Activated CD4-positive, CD25-positive, alpha-beta regulatory T cell treated with anti-CD3 and anti-CD28 coated beads, Interleukin-2, amount 50 U/mL, for 72 hours (primary cell): ENCODE measurements at places on chromosomes 1 and 21.

GRCh38 chr1:117695796-117696490 lies 90.1 kb downstream of the TENT5C start:
- DNase-seq: no peak

- DNase-seq: no peak
Measured at GRCh38 chr1:218217040-218217439, 68.1 kb upstream of the RRP15 start.

DNA sequence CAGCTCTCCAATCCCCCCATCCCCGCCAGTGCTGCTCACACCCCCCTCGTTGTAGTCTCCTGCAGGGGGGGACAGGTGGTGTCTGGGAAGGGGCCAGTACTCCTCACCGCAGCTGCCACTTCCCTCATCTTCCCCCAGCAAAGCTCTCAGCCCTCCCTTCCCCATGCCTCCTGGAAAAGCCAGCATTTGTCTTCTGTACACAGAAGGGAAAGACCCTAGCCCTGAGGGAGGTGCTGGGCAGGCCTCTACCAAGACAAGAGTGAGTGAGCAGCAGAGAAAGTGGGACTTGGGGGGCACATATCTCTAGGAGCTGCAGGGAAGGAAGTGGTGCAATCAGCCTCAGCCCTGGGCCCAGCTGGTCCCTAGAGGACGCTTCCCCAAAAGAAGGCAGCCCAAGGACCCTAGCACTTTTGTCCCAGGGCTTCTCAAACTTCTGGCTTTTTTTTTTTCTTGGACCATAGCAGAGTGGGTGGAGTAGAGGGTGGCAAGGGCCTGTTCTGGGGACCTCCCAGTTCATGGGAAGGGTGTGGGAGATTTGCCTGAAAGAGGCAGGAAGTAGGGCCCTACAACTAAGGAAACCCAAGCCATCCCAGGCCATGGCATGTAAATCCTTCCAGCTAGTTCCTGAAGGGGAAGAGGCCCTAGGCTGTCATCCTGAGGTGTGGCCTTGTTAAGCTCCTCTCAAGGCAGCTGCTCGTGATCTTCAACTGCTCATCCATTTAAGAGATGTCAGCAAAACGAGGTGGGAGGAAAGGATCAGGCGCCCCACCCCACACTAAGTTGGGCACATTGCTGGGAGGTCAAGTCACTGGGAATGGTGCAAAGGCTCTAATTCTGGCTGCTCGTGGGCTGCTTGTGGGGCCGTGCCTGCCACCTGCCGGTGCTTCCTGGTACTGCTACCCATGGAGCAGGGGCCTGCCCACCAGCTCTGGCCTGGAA lies 12.6 kb downstream of the ZC3H12A start:
- peak; percentile 88 for DNase-seq

GRCh38 chr1:86594284-86594770 lies 47.4 kb downstream of the CLCA4 start:
- no peak for DNase-seq

GRCh38 chr21:42093991-42094421 lies 22.9 kb downstream of the UMODL1 start:
- no peak for DNase-seq

DNA sequence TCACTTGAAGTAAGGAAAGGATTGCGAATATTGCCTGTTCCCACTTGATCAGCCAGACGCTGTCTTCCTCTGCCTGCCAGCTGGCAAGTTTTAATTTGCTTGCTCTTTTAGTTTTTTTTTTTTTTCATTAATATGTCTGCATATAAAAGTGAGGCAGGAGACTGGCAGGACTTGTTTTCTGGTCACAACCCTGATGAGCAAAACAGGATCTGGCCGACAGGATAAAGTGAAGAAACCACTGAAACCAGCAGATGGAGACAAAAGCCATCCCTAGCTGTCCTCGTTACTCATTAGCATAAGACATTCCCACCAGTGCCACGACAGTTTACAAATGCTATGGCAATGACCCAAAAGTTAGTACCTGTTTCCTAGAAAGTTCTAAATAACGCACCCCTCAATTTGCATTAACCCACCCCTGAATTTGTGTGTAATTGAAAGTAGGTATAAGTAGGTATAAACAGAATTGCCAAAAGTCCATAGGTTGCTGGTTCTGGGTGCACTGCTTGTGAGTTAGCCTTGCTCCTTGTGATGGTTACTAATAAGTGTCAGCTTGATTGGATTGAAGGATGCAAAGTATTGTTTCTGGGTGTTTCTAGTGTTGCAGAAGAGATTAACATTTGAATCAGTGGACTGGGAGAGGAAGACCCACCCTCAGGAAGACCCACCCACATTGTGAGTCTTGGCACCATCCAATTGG lies 60.8 kb downstream of the ZNF684 start:
- no peak for DNase-seq

GRCh38 chr21:39441502-39442475 lies 3.8 kb downstream of the LCA5L start:
- no peak for DNase-seq

GRCh38 chr1:178986204-178986603 lies 39.5 kb upstream of the FAM20B start:
- no peak for DNase-seq

DNA sequence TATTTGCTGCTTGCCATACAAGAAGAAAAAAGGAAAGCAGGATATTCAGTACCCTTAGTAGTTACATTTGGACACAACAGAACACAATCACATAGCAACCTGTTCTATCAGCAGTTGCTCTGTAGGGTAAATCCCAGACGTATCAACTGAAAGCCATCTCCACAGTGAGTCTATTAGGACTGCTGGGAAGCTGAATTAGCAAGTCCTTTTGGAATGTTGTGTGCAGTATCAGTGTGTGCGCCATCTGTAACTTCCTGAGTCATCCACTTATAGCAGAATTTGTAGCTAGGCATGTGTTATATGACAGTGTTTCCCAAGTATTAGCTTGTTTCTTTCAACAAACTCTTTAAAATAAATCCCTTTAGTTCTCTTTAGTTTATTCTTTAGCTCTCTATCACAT lies 21.3 kb downstream of the CCDC30 start:
- DNase-seq: no peak

- no peak for DNase-seq
Measured at GRCh38 chr1:230313453-230314141, 112.5 kb downstream of the PGBD5 start.

DNA sequence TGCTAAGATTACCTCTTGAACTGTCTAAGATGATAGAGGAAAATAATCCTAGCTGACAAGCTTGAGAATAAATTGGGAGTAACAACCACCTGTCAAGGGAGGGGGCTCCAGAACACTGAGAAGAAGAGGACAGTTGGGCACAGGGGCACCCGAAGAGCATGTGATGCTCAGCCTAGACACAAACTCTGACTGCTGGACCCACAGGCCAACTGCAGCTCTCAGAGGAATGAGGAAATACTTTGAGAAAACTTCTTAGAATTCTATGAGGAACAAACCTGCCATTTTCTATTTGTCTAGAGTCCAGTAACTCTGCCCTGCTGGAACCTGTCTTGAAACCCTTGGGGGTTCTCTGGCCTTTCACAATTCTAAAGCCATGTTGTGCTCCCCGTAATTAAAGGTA lies 124.1 kb upstream of the KCNK2 start:
- no peak for DNase-seq

GRCh38 chr1:75996196-75996595 lies 64.0 kb upstream of the ASB17 start:
- no peak for DNase-seq

DNA sequence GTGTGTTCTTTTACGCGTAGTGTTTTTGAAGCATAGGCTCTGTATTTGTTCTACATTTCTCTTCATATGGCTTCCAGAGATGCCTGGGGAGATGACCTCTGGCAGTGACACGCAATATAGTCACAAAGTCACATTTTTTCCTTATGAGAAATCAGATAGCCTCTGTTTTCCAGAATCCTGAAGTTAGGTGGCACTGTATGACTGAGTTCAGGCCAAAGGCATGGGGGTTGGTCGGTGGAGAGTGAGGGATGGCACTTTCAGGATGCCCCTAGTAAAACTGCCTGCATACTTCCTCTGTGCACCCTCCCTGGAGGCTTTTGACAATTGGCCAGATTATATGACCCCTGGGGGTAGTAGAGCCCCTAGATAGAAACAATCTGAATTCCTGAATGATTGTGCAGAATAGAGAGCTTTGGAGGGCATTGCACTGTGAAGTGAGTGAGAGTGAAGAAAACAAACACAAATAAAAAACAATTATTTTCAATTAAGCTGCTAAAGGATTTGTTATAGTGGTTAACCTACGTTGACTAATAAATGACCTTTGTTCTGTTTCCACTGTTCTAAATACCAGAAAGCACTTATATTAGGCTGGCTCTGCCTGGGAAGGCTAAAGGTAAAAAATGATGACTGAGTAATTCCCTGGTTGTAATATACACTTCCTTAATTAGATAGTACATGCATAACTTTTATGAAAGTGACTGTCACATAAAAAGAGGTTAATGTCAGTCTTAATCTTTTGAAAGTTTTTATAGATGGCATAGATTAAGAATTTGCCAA lies 1660.8 kb downstream of the PLA2G4A start:
- no peak for DNase-seq

DNA sequence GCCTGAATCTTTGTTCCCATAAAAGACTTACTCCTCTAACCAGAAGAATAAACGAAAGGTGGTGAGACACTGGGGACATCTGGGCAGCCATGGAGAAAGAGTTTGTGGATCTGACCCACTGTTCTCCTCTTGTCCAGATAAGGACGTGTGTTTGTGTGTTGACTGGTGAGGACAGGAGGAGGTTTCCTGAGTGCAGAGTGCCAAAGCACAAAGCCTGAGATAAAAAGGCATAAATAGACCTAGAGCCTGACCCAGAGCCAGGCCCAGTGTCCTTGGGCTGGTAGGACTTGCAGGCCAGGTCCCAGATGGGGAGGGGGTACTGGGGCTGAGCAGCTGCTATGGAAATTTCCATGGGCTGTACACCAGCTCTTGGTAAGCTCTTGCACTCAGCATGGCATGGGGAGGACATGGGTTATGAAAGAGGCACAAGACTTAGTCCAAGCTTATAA lies 19.6 kb upstream of the COQ8A start:
- no peak for DNase-seq

DNA sequence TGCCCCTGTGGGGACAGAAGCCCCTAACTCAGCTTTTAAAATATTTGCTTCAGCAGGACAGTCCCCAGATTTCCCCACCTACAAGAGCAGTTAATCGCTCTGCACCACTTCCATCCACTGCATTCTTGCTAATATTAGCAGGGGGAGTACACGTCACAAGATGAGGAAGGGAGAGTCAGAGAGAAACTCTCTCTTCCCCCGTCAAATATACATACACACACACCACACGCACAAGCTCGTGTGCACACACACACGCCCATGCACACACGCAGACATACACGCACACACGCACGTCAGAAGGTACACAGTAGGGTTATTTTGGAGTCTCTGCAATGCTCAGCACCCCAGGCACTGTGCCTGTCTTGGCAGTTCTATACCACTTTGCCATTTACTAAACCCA lies 2.1 kb downstream of the CLCA1 start:
- DNase-seq: no peak

DNA sequence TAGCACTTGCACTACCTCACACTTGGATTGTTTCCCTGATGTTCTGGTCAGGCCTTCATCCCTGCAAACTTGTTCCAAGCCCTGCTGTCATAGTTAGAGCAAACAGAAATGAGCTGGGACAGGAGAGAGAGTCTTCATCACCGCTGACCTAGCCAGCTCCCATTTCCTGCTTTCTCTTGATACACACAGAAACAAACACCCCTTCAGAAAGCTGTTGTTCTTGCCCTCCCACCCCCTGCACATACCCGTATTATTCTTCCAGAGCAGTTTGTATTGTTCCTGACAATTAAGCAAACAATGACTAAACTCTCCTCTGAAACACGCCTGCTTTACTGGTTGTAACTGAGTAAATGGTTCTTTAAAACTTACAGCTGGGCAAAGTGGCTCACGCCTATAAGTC lies 2.9 kb upstream of the SYT2 start:
- no peak for DNase-seq

DNA sequence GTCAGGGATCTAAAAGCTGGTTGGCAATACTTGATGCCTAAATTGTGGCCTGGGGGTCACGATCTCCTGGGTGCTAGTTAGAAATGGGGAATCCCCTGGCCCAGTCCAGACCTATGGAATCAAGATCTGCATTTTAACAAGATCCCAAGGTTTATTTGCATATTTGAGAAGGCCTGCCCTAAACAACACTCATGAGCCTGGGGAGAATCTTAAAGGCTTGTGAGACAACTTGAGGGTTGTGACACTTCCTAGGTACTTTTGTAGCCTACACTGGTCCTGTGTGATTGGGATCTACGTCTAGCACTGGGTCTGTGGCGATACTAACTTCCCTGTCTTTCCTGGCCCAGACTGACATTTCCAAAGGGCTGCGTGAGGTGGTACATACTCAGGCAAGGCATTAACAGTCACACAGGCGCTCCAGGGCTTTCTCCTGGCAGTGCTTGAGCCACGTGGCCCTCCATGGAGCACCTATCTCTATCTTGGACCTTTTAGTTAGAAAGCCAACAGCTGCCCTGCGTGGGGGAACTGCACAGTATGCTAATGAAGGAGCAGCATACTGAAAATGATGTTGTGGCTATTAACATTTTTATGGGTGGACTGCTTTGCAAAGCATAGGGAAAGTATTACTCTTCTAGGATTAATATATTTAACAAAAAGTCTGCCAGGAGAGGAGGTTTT lies 263.1 kb downstream of the ST6GALNAC3 start:
- no peak for DNase-seq

DNA sequence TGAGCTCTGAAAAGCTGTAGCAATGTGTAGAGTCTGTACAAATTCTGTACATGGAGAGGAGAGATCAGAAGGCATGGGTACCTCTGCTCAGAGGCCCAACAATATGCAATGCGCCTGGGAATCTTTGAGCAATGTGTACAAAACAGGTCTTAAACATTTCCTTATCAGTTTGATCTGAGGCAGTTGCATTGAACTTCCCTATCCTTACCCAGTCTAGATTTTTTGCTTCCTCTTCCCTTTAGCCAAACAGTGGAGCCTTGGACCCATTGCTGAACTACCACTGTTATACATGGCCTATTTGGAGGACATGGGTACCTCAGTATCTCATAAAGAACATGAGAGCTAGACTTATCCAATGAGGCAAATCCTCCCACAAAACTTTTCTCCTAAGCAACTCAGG lies 12.6 kb upstream of the MNDA start:
- DNase-seq: no peak

DNA sequence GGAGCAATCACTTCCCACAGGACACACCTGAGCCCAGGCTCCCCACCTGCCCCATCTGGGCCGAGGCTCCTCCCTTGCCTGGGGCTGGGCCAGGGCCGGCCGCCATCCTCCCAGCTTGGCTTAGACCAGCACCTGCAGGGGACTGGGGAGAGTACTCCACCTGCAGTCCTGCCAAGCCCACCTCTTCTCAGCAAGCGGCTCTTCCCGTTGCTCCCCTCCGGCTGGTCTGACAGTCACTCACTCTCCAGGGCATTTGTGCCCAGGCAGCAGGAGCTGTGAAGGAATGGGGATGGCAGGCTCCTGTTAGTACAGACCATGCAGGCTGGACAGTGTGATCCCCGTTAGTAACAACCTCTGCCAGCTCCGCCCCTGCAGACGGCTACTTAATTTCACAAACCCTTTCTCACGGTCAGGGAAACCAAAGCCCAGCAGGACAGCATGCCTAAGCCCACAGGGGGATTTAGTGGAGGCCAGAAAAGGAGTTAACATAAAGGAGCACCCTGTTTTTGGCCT lies at the start of gene FYB2:
FYB2 (minus strand) TSS at position 18 of the 513 bp plus-strand sequence. CDS start 114 bp downstream, outside the sequence.
- DNase-seq: no peak
